ENCODE measurements at places on chromosomes 12 and 14.

GRCh38 chr14:79408696-79409095 is 802.6 kb downstream of the DIO2 start:
- no peak for DNase-seq

DNA sequence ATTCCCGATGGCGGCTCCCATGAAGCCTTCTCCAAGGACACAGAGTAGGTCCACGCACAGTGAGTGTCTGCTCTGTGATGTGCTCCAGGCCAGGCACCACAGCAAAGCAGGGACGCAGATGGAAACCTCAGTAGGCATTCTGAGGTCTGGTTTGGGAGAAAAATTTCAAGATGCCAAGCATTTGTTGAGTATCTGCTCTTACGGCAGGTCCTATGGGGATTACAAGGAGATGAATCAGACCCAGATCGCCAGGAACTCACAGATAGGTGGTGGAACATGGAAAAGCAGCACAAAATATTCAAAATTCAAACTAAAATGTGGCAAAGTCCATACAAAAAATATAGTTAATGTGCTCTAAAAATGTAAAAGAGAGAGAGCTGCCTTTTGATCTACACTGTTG is 684.9 kb upstream of the TMEM132C start:
- no peak for DNase-seq

DNA sequence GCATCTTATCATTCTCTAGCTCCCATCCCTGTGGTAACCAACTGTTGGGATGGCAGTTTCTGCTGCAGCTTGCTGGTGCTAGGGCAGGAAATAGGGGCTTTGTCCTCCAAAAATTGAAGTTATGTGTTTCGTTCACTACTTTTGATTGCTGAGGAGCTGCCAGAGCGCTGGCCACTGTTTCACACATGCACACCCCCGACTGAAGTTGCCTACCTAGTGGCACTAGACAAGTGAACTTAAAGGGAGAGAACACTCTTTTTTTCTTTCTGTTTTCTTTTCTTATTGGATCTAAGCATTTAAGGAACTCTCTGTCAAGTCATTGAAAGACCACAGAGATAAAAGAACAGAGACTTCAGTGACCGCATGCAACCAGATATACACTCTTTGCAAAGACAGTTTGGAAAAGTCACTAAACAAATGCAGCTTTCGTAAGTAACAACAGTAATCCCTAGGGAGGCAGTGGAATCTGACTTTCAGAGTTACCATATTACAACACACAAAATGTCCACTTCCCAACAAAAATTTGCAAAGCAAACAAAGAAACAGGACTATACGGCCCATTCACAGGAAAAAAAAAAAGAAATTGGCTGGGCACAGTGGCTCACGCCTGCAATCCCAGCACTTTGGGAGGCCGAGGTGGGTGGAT is 12.0 kb downstream of the TFCP2 start:
- no peak for DNase-seq

GRCh38 chr14:64705381-64706118 is 1.3 kb downstream of the PLEKHG3 start:
- no peak for DNase-seq

Measured in activated CD4-positive, alpha-beta T cell treated with anti-CD3 and anti-CD28 coated beads, Interleukin-2, Interleukin-6, amounts not matched to agents 100 ng/mL and 50 ng/mL, durations not matched to agents 16 hours and 8 hours (primary cell).